ENCODE measurements at places on chromosomes 11 and 22.

GRCh38 chr22:30861131-30861530 lies 107.4 kb downstream of the MORC2 start:
- no peak for DNase-seq

GRCh38 chr22:43293259-43293654 lies 49.9 kb downstream of the SCUBE1 start:
- no peak for DNase-seq

- DNase-seq = no peak
Observed at GRCh38 chr11:57379732-57380131, 1.2 kb downstream of the PRG3 start.

DNA sequence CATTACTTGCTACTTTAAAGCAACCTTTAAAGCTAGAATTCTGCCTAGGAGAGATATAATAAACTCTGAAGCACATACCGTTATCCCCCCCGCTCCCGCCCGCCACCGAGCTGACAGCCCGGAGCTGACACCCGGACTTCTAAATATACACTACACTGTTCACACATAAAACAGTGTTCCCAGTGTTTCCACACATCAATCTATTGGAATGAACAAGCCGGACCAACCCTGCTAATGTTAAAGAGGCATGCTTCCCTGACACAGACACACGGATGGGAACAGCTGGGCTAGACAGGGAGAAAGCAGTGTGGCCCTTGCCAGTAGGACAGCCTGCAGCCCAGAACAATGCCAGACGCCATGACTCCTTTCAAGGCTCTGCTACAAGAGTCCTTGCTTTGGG lies 108.4 kb upstream of the CSNK2A3 start:
- DNase-seq = no peak

GRCh38 chr22:37701141-37701786 lies 4.4 kb downstream of the TRIOBP start:
- no peak for DNase-seq

DNA sequence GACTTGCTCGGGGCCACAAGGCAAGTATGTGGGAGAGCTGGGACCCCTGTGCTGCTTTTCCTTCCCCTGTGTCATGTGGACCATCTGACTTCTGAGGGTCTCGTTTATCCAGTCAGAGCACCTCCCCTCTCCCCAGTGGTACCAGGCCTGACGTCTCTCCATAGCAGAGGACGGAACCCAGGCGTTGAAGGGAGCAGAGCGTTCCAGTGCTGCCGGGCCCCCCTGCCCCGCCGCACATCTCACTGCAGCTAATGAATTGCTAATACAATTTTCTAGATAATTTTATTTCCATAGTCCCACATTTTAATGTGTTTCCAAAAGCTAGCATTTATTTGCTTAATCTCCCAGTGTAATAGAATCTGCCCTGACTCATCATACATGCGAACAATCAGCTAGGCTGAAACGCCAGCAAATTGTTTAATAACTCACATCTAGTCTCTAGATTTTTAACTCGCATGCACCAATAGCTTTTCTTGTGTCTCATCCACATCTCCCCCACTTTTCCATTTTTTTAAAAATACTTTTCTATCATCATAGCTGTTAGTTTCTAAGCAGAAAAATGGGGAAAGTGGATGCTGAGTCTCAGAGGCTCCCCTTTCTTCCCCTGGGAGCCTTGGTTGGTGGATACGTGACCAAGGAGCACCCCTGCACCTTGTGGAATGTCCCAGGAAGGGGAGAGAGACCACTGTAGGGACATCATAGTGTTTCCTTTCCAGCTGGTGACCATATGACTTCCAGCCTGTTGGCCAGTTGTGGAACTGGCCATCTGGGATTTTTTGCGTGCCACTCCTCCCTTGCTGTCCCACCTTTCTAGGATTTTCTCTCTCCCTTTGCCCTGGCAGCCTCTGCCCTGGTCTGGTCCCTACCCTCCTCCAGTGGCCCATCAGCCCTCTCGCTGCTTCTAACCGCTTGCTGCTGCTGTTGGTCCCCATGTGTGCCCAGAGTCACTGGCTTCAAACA lies 58.6 kb upstream of the NNMT start:
- DNase-seq = no peak

GRCh38 chr11:535210-535518 lies 212 bp downstream of the HRAS start:
- no peak for DNase-seq

- no peak for DNase-seq
Observed at GRCh38 chr22:45866126-45866645, 110.8 kb downstream of the WNT7B start.

DNA sequence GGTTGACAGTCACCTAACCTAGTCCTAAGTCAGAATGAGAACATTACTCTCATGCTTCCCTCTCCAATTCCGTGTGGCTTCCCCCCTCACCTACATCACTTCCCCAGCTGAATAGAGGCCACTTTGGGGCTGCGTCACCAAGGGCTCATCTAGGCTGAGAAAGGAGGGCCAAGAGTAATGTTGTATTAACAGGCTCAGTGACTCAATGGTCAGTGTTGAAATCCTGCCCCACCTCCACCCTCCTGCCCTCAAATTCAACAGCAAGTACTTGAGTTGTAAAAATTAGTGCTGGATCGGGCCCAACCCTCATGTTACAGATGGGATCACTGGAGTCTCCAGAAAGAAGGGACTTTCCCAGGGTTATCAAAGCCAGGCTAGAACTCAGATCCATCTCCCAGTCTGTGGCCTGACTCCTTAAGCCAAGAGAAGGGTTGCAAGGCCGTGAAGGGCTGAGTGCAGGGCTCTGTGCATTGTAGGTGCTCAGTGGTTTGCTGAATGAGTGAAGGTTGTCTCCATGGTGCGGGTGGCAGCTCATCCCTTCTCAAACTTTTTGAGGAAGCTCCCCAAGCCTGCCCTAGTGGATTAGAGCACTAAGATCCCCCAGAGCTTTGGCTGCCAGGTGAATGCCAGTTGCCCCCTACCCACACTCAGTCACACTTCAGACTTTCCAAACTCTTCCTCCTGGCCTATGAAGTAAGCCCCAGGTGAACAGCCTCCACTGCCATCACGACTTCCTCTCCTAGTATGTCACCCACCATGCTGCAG lies 3.2 kb downstream of the DGAT2 start:
- DNase-seq = no peak

DNA sequence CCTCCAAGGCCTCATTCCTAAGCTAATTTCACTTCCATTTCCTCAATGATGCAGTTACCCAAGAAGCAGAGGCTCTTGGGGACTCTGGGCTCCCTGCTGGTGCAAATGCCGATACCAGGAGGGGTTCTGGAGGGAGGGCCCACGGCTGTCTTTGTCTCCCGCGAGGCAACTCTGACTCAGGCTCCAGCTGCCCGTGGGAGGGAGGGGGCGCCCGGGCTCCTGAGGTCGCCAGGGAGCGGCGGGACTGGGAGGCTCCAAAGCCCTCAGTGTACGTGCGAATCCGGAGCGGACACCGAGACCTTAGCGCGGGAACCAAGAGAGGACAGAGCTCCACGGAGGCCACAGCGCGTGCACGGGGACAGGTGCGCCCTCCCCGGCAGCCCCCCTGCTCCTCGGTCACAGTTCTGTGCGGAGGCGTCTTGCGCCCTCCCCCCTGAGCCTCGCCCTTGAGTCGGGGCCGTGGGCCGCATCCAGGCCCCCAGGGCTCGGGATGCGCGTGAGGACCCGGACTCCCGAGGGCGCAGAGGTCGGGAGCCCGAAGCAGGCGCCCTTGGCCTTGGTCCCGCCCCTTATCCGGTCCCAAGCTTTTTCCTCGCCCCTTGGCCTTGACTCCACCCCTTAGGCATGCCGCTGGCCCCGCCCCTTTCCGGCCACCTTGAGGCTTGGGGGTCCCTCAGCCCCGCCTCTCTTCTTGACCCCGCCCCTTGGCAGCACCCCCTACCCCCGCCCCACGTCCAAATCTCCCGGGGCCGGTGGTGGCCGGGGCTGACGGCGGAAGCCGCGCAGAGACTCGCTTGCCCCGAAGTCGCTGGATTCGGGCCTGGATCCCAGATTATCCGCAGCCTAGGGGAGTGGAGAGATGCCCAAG lies 4.7 kb upstream of the SHISA8 start:
- peak; percentile 70 for DNase-seq

GRCh38 chr22:37281646-37282384 lies 493 bp upstream of the CYTH4 start:
- no peak for DNase-seq

DNA sequence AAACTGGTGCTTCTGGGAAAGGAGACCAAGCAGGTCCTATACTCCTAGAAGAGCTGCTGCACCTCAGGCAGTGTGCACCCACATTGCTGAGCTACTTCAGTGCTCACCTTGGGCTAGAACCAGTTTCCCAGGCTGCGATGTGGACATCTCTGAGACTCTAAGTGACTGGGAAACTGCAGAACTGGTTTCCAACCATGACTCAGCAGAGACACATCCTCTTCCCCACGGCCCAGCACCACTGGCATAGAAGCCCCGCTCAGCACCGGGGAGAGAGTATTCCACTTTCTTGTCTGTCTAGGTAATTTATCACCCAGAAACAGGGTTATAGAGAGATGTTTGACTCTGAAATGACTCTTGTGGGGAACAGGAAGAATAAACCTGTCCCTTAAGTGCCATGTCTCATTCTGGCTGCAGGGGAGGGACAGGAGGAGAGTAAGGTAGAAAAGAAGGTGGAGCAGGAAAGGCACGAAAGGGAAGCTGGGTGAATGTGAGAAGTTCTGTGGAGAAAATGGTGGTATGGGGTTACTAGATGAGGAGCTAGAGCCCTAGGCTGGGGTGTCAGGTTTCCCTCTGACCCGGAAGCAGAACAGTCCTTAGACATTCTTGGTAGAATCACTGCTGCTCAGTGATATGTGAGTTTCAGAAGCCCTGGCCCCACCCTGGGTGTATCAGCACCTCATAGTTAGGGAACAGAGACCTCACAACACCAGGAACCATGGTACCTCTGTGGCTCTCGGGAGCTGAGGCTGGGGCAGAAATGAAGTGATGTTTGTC lies 340.4 kb upstream of the NCAM1 start:
- no peak for DNase-seq

All from GM12864 (cell line).